ENCODE measurements at places on chromosomes 16 and 17.

DNA sequence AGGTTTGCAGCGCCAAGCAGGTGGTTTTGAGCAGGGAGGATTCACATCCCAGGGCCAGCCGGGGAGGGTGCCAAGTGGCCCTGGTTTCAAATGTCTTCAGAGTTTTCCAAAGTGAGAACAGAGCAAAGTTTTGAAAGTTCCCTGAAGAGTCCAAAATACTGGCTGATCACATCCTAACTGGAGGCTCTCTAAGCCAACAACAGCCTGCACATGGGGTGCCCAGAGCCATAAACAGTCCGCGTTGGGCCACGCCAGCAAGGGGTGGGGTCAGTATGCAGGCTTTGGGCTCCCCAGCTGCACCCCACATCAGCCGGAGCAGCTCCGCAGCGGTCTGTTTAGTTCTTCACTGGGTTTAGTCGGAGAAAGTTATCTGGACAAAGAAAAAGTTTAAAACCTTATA, 150.9 kb downstream of the C16orf95 start:
- no peak for DNase-seq

DNA sequence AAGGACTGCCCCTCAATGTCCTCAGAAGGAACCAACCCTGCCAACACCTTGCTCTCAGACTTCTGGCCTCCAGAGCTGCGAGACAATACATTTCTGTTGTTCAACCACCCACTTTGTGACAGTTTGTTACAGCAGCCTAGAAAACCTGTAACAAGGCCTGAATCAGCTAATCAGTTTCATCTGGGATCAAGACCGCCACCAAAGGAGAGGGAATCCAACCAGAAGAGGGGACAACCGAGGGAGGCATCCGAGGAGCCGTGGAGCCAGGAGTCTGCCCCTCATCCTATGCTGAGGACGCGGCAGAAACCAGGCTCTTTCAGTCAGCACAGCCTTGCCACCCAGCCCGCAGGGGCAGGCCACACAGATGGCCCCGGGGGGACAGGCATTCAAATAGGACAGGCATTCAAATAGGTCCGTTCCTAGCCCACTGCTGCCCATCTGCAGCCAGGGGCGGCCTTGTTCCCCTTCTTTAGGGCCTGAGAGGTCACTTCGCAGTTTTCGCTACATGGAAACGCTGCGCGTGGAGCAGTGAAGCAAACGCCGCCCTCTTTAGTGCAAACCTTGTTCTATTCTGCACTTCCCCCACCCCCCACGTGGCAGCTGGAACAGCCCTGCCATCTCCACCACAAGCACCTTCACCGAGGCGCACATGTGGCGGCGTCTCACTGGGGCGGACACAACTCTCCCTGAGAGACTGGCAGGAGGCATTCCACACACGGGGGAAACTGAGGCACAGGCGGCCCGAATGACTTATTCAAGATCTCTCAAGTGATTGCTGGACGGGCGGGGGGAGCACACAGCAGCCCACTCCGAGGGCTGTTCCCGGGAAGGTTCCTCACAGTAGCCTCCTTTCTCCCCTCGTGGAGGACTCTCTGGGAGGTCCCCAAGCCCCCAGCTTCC, 26.7 kb downstream of the FA2H start:
- no peak for DNase-seq

GRCh38 chr16:67248073-67248400, 742 bp upstream of the SLC9A5 start:
- no peak for DNase-seq

DNA sequence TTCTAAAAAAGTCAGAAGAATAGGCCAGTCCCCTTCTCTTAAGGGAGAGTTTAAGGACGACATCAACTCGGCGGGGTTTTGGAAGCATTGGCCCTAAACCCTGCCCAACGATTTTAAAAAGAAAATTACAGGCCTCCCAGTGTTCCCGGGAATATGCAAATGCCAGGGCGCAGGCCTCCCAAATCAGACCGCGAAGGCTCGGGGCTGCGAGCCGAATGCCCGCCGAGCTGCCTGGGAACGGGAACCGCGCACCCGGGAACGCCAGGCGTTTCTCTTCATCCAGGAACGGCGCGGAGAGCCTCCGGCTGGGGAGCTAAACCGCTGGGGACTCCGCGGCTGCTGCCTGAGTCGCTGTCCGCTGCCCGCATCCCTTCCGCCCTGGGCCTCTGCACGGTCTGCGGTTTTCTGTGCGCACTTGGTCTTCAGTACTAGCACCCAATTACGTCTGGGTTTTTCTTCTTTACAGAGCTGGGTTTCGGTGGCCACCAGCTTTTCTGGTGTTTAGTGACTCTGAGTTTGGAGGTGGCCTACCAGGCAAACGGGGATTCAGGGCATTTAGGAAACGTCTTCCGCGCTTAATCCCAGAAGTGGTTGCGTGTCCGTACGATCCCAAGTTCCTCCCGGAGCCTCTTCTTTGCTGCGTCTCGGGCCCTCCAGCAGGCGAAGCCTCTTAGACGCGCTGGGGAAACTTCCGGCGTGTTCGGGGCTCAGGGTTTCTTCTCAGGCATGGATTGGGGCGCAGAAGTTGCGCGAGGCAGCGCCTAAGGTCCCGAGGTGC, 5.7 kb downstream of the IRX5 start:
- no peak for DNase-seq

DNA sequence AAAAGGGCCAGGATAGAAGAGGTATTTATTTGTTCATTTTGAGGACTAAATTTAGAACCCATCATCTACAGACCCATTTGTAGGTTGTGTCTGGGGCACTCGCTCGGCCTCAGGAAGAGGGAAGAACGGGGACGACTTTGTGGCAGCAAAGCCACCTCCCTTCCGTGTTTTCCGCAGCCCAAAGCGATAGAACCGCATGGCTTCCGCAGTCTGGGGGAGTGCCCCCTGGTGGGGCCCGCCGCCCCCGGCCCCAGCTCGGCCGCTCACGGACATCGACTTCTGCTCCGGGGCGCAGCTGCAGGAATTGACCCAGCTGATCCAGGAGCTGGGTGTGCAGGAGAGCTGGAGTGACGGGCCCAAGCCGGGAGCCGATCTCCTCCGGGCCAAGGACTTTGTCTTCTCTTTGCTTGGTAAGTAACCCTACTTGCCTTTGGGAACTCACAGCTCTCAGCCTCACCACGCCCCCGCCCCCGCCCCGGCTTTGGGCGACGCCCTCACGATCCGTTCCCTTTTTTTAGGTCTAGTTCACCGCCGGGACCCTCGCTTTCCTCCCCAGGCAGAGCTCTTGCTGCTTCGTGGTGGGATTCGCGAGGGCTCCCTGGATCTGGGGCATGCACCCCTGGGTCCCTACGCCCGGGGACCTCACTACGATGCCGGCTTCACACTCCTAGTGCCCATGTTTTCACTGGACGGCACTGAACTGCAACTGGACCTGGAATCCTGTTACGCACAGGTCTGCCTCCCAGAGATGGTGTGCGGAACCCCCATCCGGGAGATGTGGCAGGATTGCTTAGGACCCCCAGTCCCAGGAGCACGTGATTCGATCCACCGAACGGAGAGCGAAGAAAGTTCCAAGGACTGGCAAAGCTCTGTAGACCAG, 681 bp downstream of the TMEM102 start:
- no peak for DNase-seq

DNA sequence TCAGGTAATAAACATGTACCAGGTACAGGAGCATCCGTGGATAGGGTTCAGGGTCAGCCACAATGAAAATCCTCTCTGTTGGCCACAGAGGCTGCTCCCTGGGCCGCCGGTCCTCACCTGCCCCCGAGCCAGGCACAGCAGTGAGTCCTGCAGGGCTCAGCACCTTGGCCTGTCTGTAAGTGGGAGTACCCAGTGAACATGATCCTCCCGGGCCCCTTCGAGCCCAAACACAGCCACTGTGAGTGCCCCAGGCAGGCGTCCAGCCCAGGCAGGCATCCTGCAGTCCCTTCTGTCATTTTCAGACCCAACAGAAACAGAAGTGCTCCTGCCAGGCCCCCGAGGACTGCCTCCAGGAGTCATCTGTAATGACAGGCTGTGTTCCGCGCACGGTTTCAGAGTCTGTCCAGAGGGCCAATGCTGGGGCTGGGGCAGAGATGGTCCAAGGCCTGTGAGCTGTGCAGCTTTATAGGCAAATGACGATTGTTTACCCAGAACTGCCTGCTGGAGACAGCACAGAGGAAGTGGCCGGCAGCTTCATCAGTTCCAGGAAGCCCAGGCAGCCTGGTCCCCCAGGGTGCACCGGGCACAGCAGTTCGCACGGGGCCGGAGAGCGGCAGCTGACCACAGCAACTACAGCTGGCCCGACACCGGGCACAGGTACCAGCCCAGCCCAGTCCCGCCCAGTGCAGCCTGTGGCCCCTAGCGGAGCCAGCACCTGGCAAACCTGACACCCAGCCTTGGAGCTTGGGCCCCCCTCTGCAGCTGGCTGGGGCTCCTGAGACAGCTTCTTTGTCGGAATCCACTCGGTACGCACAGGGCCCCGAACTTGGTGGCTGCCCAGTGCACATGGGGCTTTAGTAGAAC, 13.2 kb downstream of the SLC7A5 start:
- peak; percentile 61 for DNase-seq

- no peak for DNase-seq
These were observed 4.7 kb downstream of the SLC47A1 start for GRCh38 chr17:19538095-19539039.

- DNase-seq: no peak
These were observed 39.4 kb downstream of the ZNRF1 start for GRCh38 chr16:75038036-75038858.

DNA sequence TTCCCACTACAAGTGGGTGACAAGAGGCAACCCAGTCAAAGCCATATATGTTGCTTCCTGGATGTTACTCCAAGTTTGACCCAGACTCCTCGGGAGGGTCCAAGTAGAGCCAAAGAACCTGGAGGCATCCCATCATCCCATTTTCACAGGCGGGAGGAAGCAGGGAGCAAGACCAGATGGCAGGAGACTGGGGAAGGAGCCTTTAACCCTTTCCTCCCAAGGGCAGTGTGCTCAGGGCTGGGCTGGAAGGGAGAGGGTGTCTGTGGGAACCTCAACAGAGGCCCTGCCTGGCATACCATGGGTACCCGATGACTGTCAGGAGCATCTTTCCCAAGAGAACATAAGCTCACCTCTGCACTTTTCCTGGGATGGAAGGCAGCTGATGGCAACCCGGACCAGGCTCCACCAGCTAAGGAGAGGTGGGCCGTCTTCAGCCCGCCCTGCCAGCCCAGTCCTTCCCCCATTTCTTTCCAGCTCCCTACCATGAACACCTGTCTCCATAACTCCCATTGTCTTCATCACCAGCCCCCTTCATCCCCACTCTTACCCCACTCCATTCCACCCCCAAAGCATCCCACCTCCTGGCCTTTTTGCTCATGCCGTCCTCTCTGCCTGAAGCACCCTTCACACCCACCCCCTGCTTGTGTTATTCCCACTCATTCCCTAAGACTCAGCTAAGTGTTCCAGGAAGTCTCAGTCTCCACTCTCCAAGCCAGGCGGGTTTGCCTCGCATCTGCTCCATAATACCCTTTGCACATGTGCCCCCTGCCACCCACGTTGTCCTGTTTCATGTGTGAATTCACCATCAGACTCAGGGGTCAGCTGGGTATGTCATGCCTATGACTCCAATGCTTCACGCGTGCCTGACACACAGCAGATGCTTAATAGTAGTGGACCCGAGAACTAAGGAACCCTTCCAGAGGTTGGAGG, 5.9 kb upstream of the SLC16A5 start:
- DNase-seq: no peak

DNA sequence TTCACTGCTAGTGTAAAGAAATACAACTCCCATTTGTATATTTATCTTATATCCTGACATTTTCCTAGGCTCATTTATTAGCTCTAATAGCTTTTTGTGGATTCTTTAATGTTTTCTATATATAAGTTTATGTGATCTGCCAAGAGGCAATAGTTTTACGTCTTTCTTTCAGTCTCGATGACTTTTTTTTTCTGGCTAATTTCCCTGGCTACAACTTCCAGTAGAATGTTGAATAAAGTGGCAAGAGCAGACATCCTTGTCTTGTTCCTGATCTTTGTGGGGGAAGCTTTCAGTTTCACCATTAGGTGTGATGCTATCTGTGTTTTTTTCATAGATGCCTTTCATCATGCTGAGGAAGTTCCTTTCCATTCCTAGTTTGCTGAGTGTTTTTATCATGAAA, 43.9 kb upstream of the ABCA3 start:
- no peak for DNase-seq

DNA sequence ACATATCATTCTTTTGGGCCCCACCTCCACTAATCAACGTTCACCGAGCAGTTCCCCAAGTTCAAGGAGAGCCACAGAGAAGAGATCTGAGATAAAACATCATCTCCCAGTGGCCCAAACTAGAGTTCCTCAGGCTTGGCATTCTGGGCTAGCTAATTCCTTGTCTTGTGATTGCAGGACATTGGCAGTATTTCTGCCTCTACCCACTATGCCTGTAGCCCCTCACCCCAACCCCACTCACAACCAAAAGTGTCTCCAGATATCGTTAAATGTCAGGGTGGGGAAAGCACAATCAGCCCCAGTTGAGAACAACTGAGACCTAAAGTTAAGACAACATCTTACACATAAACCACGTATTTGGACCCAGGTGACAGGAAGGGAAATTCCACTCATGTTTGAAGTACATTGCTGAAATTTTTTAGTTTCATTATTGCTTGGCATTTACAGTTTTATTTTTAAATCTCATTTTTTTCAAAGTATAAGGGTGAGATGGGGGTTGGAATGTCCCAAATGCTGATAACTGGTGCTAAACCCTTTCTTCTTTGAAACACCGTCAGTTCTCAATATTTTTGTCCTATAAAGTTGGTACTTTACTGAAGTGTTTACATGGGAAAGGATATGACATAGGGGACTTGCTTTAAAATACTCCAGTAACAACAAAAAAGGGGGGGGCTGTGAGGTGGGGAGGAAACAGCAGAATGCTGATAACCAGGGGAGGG, 13.6 kb downstream of the ZC3H7A start:
- DNase-seq: no peak

DNA sequence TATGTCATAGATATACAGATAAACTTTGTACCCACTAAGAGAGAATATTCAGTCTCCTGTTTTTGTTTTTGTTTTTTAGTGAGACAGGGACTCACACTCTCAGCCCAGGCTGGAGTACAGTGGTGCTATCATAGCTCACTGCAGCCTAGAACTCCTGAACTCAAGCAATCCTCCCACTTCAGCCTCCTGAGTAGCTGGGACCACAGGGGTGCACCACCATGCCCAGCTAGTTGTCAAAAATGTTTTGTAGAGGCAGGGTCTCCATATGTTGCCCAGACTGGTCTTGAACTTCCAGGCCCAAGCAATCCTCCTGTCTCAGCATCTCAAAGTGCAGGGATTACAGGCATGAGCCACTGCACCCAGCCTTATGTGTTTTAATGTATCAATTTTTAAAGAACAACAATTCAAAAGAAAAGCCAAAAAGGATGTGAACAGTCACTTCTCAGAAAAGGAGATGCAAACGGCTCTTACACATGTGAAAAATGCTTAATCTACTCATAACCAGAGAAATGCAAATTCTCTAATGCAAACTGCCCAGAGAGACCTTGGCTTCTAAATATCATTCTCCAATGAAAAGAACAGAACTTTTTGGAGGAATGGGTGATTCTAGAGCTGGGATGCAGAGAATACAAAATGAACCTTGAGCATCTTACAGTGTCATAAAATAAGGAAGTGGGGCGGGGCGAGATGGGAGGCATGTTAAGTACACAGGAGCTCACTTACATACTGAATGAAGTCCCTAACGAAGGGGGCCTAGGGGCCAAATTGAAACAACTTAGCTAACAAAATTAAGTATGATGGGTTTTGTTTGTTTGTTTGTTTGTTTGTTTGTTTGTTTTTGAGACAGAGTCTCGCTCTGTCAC, 7.3 kb upstream of the CMTM3 start:
- DNase-seq: no peak

Data from GM12892 (cell line).